ENCODE measurements at places on chromosomes 11 and 22.

- DNase-seq: peak; percentile 53
These were observed 24.1 kb upstream of the CLMP start for GRCh38 chr11:123219066-123219690.

GRCh38 chr22:44730022-44730393 is 22.4 kb upstream of the ARHGAP8 start:
- no peak for DNase-seq

DNA sequence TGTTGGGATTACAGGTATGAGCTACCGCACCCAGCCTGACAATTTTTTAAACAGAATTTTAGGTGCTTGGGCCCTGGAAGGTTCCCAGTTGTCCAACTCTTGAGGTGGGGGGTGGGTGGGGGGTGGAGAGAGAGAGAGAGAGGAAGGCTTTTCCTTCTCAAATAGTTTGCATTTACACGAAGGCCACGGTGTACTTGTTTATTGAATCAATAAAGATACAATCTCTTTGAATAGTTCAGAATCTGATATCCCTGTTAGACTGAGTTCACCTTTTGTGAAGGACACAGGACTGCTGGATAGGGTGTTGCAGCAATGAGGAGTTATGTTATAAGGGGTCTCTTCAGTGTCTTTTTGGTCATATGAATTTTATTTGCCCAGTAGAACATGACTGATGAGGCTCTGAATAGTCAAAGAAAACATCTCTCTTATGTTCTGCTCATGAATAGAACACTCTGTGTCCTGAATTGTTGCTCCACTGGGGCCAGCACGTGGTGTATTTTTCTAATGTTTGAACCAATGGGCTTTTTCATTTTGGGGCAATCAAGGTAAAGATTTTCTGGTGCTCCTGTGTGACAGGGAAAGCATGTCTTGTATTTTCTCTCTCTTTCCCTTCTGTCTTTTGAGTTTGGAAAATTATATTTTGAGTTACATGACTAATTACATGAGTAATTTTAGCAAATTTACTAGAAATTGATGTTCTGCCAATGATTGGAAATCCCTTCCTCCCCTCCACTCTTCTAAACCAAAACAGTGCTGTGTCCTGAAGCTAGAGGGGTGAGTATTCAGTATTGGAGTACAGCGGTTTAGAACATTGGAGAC is 61.7 kb downstream of the PTPRJ start:
- no peak for DNase-seq

GRCh38 chr11:60970369-60970774 is 1.1 kb upstream of the CD6 start:
- DNase-seq: no peak

- no peak for DNase-seq
These were observed 25.1 kb downstream of the LGR4 start for GRCh38 chr11:27447288-27448183.

DNA sequence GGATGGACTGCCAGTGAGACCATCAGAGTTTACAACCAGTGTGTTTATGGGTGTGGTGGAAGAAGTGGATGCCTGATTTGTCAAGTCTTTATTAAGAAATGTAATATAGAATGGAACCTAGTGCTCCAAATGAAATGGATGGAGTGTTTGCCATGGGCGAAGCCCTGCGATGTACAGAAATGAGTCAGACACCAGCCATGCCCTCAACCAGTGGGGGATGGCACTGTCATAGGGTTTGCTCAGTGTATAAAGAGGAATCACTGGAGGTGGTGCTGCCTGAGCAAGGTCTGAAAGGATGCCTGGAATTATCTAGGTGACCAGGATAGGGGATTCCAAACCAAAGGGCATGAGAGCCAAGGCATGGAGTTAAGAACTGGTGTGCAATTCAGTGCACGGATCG is 120.9 kb upstream of the MTNR1B start:
- DNase-seq: no peak

GRCh38 chr11:62959422-62959980 is 25.3 kb downstream of the SLC22A6 start:
- DNase-seq: no peak

- DNase-seq: no peak
These were observed 11.5 kb upstream of the OR10A5 start for GRCh38 chr11:6834021-6834420.

DNA sequence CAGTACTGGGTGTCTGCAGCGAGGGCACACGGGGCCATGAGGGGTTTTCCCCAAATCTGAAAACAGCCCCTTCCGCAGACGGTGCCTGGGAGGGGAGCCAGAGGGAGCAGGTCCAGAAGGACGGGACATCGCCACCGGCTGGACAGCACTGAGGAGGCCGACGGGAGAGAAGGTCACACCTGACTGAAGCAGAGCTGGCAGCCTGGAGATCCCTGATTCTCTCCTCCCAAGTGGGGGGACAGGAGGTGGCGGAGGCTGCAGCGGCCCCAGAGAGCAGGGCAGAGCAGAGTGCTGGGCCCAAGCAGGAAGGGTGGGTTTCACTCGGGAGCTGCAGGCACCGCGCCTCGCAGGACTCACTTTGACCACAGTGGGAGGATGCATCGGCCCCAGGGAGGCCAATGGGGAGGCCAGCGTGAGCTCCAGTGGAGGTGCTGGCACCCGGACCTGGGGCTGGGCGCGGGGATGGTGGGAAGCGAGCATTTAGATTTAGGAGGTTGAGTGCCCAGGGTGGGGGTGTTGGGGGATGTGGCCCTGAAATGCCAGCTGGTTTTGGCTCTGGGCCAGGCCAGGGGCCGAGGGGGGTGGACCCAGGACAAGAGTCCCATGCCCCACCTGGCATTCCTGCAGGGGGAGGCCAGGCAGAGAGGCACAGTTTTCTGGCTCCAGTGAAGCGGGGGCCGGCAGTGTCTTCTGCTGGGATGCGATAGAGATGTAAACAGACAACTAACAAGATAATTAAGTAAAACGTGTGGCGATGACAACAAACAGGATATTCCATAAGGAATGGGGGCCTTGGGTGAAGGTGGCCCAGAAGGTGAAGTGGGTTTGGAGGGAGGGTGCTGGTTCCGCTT is 92.3 kb upstream of the FGF3 start:
- no peak for DNase-seq

DNA sequence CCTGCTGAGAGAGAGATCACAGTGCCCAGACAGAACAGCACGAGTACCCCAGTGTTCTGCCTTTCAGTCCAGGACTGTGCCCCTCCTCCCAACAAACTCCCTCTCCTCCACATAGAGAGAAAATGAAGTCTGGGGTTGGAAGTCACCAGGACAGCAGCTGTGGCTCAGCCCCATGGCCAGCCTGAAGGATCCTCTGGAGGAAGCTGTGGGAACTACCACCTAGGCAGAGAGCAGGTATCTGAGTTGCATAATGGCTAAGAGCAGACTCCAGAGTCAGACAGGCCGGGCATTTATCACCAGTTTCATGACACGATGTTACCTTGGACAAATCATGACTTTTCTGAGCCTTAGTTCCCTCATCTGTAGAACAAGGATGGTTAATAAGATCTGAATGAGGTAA is 61.2 kb upstream of the RRAS2 start:
- DNase-seq: no peak

- DNase-seq: no peak
These were observed 344.4 kb downstream of the CTTN start for GRCh38 chr11:70742553-70743291.

DNA sequence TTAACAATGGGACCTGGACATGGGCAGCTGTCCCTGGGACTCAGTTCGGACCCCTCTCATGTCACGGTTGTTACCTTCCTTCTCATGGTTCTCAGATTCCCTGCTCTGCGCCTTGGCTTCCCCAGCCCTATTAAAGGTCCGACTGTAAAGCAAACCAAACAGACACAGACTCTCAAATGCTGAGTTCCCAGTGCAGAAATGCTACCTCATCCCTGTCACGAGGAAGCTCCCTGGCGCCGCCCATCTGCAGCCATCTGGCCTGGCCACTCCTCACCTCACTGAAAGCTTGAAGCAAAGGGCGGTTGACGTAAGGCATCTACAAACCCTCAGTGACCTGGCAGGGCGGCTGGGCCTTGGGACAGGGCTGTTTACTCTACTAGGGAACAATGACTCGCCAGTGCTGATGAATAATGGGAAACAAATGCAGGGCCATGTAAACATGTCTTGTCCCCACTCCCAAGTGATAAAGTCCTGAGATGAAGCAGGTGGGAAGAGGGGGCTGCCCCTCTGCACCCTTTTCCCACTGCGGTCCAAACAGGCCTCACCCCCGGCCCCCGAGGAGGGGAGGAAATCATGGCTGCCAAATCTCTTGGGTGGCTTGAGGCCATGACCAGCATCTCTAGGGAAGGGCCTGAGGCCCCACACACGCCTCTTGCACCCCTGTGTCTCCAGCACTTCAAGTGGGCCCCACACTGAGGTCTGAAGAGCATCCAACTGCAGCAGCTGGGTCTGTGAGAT is 49.3 kb downstream of the SCUBE1 start:
- DNase-seq: peak; percentile 21

- no peak for DNase-seq
These were observed 36.0 kb downstream of the BUD13 start for GRCh38 chr11:116736763-116737162.

- no peak for DNase-seq
These were observed 16.4 kb upstream of the UPK3A start for GRCh38 chr22:45268167-45268957.

GRCh38 chr22:45548991-45549761 is 46.5 kb downstream of the FBLN1 start:
- peak; percentile 91 for DNase-seq

GRCh38 chr22:27518531-27519340 is 282.8 kb downstream of the MN1 start:
- DNase-seq: no peak

- DNase-seq: no peak
These were observed 36.3 kb upstream of the JAM3 start for GRCh38 chr11:134032501-134033091.

DNA sequence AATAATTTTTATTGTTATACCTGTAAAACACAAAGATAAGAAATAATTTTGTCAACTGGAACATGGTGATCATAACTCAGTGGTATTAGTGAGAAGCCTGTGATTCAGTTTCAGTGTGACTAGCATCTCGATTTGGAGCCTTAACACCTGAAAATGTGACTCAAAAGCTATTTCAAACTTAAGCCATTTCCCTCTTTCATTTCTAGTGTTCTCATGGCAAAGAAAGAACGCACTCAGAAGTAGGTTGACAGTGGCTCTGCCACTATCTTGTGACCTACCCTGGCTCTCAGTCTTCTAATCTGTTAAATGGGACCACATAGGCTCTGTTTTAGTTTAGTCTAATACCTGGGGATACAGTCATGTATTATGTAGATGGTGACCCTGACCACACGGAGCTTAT is 62.7 kb downstream of the ISX start:
- no peak for DNase-seq

DNA sequence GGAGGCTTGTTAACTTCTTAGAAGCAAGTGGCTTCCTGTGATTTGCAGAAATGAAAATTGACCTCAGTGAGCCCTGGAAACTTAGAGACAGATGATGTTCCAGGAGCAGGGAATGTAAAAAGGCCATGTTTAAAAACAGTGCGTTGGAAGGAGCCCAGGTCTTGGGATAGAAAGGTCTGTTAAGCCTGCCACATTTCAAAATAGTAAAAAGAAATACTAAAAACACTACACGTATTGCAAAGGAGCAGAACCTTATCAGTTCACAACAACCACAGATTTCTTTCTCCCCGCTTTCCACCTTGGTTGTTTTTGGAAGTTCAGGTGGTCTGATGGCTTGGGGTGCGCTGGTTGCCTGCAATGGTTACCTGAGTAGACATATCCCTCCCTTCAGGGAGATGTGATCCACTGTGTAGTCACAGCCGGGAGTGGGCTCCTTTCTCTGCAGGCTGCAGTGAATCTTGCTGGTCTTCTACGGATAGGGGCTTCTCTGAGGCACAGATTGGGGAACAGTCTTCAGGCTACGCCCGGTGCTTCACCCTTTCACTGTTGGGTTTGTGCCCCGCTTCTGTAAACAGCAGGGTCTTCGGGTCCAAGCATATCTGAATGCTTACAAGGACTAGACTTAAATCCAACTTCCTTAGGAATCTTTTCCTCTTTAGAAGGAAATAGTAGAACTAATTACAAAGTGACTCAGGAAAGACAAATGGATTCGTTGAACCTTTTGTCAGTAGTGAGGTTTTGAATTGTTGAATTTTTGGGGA is 1.9 kb downstream of the TEAD1 start:
- no peak for DNase-seq

GRCh38 chr11:11407763-11408084 is 54.7 kb upstream of the CSNK2A3 start:
- DNase-seq: no peak

- DNase-seq: no peak
These were observed 300.2 kb downstream of the MN1 start for GRCh38 chr22:27501191-27501936.

DNA sequence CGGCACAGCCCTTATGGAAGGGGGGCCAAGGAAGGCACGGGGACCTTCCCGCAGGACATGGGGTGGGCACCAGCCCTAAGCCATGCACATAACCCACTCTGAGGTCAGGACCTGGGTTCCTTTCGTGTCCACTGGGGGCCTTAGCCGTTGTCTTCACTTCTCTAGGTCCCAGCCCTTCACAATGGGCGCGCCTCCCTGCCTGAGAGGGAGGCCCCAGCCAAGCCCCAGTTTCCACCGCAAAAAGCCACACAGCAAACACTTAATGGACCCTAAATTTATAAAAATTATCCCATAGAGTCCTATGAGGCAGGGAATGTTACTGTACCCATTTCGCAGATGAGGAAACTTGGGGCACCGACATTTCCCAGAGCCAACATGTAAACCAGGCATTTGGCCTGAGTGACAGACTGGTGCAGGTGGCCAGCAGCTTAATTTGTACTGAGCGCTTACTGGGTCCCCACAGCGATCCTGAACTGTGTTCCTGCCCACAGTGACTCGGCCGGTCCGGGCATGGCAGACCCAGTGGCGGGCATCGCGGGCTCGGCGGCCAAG is 1.2 kb downstream of the GAS2L1 start:
- DNase-seq: no peak

- no peak for DNase-seq
These were observed 44.9 kb upstream of the DRD2 start for GRCh38 chr11:113519989-113520613.

- DNase-seq: no peak
These were observed 107.7 kb downstream of the SNX19 start for GRCh38 chr11:130808541-130808940.

- no peak for DNase-seq
These were observed 13.6 kb downstream of the PPIL2 start for GRCh38 chr22:21679383-21679782.

- no peak for DNase-seq
These were observed 52.9 kb downstream of the ST14 start for GRCh38 chr11:130212431-130212961.

- DNase-seq: no peak
These were observed 33.9 kb downstream of the RAB39A start for GRCh38 chr11:107962181-107962580.

DNA sequence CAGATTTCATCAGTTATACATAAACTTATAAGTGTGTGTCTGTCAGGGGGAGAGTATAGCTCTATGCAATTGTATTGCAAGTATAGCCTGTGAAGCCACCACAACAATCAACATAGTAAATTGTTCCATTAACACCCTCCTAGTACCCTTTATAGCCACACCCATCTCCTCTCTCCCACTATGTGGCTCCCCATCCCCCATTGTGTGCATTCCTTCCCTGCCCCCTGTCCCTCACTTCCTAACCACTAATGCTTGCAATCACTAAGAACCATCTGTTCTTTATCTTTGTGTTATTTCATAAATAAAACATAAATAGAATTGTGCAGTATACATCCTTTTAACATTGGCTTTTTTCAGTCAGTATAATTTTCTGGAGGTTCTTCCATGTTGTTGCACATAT is 83.1 kb upstream of the SLC5A12 start:
- no peak for DNase-seq

GRCh38 chr11:64245401-64245796 is 1.3 kb downstream of the PPP1R14B start:
- DNase-seq: no peak

GRCh38 chr11:122559734-122560382 is 95.7 kb upstream of the UBASH3B start:
- DNase-seq: no peak

Data from AG04450 (cell line).